Heart left ventricle (tissue), 16 donors: ENCODE measurements at places on chromosomes 12 and 14. TPM values are rescaled to one million over a fixed set of nuclear protein-coding genes. Genes with fewer than 3 reads are reported as not detected.

ZC2HC1C gene
- total RNA-seq = 9.2 TPM

DNA sequence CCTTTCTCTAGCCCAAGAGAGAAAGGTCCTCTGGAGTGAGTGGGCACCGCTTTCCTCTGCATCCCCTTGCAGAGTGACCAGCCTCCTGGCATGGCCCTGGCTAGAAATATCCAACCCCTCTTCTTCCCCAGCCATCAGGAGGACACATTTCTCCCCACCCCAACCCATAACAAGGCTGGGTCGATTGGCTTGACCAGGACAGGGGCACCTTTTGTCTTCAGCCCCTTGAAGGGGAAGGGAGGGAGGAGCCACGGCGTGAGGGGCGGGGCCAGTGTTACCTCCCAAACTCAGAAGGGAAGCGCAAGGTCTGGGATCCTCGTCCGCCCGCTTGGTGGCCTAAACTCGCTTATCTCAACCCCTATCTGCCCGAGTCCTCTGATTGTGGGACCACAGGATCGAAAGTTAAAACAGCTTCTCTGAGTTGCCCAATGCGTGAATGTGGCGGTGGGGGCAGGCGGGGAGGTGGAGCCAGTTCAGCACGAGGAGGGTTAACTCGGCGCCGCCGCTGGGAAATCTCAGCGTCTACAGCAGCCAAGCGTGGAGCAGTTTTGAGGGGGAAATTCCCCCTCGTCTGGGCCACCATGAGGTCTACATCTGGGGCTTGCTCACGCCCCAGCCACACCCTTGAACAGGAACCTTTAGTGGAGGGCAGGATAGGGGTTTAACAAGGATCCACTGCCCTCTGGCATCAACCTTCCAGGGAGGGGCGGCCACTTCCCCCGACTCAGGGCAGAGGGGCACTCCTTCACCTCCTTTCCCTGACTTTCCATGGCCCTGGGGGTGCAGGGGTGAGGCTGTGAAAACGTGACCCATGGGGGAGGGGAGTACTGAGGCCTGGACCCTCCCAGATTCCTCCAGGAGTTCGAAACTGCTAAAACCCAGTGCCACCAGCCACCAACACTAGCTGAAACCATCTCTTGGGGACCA is 795 bp downstream of the STAT6 start:
- DNase-seq = peak; percentile 74

DNA sequence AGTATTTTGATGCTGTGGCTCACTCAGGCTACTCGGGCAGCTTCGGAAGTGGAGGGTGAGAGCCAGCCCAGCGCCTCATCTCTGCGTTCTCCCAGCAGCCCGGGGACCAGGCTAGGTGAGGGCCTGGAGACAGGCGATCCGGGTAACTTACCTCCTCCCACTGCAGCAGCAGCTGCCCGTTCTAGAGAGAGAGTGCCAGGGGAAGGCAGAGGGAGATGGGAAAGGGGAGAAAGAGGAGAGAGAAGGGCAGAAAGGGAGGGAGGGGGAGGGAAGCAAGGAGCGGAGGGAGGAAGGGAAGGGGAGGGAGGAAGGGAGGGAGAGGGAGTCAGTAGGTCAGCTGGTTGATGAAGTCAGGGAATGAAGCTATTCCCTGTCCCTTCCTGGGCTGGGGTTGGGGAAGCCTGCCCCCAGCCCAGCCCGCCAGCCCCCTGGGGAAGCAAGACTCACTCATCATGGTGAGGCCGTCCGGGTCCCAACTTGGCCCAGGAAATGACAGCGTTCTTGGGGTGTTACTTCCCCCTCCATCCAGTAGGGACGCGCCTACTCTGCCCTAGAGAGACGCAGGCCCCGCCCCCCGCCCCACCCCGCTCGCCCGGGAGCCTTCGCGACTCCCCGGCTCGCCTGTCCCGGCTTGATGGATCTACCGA is at the start of gene IFI27L2:
IFI27L2 (minus strand) TSS at position 494 of the 647 bp plus-strand sequence; CDS start at position 454, 40 bp downstream.
- peak; percentile 87 for DNase-seq

DNA sequence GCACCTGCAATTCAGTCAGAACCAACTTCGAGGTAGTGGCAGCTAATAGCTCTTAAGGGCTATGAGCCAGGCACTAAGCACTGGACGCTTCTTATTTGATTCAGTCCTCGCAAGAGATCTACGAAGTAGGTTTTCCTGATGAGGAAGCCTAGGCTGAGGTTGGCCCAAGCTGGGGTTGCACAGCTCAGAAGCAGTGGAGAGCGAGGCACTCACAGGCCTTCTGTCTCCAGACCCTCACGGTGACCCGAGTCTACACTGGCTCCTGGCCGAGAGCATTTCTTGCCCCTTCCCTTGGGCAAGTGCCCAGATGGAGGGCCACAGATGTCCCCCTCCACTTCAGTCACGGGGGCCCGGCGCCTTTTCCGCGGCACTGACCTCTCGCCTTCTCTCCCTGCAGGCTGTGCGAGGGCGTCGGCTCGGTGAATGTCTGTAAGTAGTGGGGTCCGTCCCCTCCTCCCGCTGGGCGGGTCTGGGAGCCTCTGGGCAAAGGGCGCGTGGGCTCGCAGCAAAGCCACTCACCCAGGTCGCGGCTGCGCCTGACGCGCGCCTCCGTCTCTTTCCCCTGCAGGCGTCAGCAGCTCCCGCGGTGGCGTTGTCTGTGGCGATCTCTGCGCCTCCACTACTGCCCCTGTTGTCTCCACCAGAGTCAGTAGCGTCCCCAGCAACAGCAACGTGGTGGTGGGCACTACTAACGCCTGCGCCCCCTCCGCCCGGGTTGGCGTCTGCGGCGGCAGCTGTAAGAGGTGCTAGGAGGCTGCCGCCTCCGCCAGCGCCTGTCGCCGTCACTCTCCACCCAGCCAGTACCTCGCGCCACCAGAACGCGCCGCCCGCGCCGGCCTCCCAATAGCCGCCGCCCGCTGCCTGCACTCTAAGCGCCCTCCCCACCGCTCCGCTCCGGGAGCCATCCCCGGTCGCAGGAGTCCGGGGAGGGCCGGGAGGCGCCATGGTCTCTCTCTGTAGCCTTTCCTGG is 13.1 kb downstream of the KRT83 start:
- no peak for DNase-seq

DNA sequence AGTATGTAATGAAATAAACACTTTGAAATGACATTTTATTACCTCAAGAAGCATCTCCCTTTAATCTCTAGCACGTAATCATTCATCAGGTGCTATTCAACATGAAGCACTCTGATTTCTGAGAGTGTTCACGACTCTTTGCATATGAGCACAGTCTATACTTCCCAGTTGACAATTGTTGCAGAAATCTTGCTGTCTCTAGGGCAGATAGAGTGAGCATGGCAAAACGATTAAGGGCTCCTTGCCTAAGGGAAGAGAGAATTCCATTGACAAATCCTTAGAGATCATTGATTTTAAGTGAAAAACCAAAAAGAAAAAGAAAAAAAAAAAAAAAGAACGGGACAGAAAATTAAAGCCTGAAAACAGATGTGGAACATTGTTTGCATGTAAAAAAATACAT is 107.6 kb downstream of the C12orf50 start:
- DNase-seq = no peak

DNA sequence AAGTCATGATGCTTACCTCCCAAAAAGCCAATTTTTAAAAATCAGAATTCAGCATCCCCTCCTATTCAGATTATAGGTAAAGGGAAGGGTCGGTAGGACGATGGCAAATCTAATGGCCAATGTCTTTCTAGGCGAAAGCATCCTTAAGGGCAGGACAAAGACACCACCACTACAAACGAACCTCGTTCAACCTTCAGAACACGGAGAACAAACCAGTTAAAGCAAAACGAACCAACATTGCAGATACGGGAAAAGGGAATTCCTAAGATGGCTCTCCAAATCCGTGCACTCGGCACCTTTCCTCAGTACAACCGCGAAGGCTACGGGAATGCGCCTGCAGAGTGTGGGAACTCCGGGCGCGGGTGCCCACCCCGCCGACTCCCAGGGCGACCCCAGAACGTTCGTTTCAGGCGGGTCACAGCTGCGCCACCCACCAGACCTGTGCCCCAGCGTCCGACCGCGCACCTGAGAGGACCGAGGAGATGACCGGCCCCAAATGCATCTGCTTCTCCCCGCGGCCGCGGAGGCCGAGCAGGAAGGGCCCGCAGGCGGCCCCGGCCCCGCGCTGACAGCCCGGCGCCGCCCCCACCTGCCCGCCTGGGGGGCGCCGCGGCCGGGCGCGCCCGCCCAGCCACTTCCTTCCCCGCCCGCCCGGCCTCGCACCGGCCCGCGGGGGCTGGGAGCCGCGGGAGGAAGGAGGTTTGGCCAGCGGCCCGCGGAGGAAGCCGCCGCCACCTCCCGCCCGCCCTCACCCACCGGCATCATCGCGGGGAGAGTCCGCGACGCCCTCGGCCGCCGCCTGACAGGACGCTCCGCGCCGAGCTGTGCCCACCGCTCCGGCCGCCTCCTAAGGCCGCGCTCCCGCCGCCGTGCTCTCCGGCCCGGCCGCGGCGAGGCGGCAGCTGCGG is 578 bp downstream of the PPP1R13B start:
- DNase-seq = peak; percentile 80

GRCh38 chr12:113802966-113803758 is 163.0 kb downstream of the RBM19 start:
- DNase-seq = no peak

DNA sequence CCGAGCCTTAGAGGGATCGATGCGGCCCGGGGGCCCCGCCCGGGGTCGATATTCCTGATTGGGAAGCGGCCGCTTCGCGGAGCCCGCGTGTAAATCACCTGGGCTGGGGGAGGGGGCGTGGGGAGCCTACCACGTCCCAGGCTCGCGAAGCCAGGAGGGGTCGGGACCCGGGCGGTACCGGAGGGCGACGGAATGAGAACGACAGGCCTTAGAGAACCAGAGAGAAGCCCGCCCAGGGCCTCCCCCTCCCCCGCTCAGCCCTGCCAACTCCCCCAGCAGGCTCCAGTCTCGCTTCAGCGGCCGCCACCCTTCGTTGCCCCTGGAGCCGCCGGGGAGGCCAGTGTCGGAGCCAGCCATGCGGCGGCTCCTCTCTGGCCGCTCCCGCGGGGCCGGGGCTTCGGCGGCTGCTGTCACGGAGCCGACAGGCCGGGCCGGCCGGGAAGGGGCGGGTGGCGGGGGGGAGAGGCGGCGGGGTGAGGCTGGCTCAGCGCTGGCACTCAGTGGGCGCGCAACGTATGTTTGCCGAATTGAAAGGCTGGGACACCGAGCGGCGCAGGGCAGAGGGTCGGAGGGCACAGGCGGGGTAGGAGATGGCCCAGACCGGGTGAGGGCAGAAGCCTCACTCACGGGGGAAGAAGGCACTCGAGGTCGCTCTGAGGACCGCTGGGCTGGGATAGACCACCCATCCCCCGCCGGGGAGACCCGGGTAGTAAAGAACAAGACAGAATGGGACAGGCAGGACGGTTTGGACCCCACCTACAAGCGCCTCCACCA is 1.4 kb upstream of the DNAJC22 start:
- no peak for DNase-seq

KRT1 gene
- not detected for total RNA-seq

- DNase-seq = no peak
Measured at GRCh38 chr12:75744607-75745256, 233.3 kb upstream of the KRR1 start.

DNA sequence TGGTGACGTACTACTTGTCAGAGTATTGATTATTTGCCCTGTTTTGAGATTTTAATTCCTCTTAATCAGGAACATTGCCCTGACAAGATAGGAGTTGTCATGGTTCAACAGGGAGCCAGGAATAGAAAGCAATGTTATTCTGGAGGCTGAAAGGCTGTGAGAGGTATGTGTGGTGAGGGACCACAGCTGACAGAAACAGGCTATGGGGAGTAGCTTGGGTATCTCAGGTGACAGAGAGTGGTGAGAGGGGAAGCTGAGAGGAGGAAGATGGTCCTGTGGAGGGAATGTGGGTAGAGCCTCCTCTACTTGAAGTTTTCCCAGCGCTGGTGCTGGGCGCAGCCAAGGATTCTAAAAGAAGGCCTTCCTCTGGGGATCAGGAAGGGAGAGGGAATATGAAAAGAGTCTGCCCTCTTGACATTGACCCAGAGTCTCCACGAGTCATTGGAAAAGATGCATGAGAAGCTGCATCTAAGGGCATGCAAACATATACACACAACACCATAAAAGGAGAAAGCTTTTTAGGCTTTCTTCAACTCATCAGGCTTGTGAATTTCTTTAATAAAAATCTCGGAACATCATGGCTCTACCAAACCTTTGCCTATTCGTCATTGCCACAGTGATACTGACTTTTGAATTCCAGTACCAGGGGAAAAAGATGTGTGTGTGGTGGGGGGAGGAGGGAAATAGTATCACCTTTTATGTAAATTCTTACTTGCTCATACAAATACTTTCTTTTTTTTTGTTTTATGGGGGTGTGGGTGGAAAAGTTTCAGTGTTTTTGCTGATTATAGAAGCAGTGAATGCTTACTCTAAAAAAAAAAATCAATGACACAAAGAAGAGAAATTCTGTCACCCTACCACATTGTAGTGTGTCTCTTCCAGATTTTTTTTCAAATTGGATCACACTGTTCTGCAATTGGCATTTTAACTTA is 39.9 kb upstream of the DHRS7 start:
- DNase-seq = no peak

GPR84 gene
- 0.21 TPM for total RNA-seq

- DNase-seq = no peak
Measured at GRCh38 chr12:57205186-57205585, 11.4 kb upstream of the NXPH4 start.

PROX2 gene
- not detected for total RNA-seq

DNA sequence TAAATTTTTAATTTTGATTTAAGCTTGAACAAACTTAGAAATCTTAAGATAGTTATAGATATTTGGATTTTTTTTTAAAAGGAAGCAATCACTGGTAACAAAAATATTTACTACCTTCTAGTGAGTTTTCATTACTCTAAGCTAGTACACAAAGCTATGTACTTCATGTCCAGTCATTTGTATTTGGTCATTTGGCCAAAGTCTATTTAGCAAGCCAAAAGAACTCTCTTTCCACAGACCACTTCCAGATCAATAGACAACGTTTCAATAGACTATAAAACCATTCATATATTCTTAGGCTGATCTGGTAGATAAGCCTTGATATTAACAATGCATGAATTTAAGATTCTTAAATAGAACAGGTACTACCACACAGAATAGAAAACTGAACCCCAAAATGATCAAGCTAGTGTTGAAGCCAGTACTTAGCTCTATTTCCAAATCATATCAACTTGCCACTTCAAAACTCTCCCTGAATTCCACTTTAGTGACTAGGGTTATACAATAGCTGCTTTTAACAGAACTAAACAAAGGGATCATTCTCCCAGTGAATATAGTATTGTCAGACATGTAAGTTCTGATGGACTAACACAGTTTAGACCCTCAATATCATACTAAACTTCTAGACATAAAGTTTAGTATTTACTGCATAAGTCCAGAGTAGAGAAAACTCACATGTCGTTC is 21.7 kb downstream of the CAPRIN2 start:
- DNase-seq = no peak

OTOGL gene
- 0.29 TPM for total RNA-seq

TMX1 gene
- total RNA-seq = 6.5 TPM

DNA sequence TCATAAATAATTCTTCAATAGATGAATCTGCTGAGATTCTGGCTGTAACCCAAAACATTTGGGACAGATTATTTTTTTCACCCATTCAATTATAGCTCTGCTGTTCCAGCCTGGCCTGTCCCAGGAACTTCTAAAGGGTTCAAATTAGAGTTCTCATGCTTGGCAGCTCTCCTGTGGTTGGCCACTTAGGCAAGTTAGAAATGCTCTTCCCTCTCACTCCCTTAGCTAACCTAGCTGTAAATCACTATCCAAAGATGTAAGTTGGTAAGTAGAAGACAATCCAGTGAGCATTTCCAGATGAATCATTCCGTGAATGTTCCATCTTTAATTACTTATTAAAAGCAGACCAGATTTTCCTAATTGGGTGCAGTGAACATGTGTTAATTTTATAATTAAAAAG is 760.4 kb upstream of the TBX3 start:
- no peak for DNase-seq
